NCI-H748 treated with DMSO at 0.1 percent for 48 hours (cell line): ENCODE measurements at places on chromosomes 1 and 21.

- DNase-seq: no peak
Observed at GRCh38 chr1:101264697-101265096, 27.9 kb downstream of the S1PR1 start.

DNA sequence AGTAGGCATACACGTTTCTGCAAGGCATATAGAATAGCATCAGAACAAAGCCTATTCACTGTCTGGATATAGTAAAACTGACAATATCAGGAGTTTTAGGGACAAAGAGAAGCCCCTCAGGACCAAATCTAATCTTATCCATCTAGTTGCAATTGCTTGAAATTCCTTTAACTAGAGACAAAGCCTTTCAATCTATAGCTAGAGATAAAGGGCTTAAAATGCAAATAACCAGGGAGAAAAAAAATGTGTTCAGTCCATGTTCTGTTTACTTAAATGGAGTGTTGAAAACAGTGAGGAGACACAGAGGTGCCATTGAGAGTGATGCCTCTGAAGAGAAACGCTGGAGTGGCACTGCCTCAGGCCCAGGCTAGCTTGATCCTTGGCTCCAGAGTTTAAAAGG is 286.1 kb downstream of the DPYD start:
- DNase-seq: no peak

DNA sequence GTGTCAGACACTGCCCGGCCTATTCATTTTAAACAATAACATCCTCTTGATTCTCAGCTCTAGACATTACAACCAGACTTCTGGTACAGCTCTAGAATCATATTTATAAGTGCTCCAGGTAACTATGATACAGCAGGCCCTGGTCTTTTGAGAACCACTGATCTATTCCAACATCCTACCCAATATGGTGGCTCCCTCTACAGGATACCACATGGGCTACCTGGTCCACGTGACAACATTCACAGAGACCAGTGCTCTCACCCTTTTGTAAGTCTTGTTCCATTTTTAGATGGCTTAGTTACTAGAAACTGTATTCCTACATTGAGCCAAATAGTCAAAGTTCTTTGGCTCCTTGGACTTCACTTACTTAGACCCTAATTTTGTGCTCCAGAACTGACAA is 102.9 kb downstream of the PTPN14 start:
- no peak for DNase-seq

GRCh38 chr1:180266275-180267210 is 36.5 kb downstream of the LHX4 start:
- no peak for DNase-seq

GRCh38 chr1:197680311-197680710 is 95.0 kb downstream of the DENND1B start:
- DNase-seq: no peak

- peak; percentile 72 for DNase-seq
Observed at GRCh38 chr1:39348278-39348677, 143.2 kb upstream of the BMP8A start.

DNA sequence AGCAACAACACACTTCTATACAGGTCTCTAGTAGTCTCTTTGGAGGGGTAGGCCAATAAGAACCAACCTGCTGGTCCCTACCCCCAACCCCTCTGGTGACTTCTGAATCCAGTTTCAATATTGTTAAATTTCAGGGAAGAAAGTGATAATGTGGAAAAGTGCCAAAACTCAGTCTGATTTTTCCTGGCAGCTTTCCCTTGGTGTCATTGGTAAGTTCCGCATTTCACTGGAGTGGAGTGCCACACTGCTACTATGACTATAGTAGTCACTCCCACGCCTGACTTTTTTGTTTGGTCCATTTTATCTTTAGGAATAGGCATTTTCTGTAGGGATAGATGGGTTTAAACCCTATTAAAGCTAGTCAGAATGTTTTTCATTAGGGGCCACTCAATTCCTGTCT is 5.7 kb upstream of the ARID1A start:
- DNase-seq: no peak

GRCh38 chr1:165011186-165011585 is 345.3 kb downstream of the LMX1A start:
- no peak for DNase-seq

- DNase-seq: no peak
Observed at GRCh38 chr21:36704281-36704957, 5.5 kb downstream of the SIM2 start.

DNA sequence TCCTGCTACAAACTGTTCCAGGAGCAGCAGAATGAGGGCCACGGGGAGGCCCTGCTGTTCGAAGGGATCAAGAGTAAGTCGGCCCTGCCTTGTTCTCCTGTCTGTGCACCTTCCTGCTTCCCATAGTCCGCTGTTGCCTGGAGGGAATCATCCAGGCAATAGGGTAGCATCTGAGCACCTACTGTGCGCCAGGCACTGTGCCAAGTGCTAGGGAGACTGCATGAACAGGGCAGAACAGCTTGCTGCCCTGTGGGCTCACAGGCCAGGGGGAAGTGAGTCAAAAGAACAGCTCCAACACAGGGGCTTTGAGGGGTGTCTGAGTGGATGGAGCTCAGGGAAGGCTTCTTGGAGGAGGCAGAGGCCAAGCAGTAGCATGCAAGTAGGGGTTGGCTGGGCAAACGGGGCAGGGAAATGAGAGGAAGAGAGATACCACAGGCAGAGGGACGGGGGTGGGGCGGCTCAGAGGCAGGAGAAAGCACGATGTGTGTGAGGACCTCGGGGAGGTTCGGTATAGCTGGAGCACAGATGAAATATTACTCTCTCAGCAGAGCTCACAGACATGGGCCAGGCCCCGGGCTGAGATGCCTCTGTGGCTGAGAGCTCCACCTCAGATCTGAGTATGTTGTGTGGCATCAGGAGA is 15.5 kb upstream of the PADI6 start:
- DNase-seq: no peak

DNA sequence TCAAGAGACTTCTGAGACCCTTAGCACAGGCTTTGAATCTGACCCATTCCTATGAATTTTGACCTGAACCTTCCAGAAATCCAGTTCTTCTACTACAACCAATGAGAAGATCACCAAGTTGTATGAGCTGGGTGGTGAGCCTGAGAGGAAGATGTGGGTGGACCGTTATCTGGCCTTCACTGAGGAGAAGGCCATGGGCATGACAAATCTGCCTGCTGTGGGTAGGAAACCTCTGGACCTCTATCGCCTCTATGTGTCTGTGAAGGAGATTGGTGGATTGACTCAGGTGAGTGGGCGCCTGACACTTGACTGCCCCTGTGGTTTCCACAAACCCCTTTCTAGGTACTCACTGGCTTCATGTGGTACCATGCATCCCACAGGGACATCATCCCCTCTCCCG is 20.0 kb upstream of the PIGV start:
- DNase-seq: no peak

- no peak for DNase-seq
Observed at GRCh38 chr1:27545271-27545670, 55.3 kb upstream of the WASF2 start.

GRCh38 chr1:184310157-184310819 is 76.5 kb upstream of the C1orf21 start:
- DNase-seq: no peak

- DNase-seq: no peak
Observed at GRCh38 chr1:150650193-150650592, 20.8 kb upstream of the ENSA start.

DNA sequence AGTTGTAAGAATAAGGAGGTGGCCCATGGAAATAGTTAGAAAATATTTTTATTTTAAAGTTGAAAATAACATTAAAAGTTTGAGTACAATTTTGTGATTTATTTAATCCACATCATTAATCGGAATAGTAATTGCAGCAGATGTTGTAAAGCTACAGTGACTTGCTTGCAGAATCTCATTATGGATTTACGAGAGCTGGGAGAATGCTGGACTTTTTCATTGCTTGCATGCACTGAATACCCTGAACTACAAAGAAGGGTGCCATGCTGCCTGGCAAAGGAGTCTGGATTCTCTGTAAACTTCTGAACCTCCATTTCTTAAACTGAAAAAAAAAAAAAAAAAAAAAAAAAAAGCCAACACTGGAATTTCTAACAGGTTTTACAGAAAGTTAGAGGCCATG is 26.5 kb downstream of the WDR64 start:
- DNase-seq: no peak

GRCh38 chr1:228544021-228544850 is 57.1 kb downstream of the RNF187 start:
- DNase-seq: no peak

- DNase-seq: no peak
Observed at GRCh38 chr1:246221485-246222255, 285.4 kb downstream of the SMYD3 start.

- DNase-seq: no peak
Observed at GRCh38 chr1:245996811-245997210, 510.3 kb downstream of the SMYD3 start.

DNA sequence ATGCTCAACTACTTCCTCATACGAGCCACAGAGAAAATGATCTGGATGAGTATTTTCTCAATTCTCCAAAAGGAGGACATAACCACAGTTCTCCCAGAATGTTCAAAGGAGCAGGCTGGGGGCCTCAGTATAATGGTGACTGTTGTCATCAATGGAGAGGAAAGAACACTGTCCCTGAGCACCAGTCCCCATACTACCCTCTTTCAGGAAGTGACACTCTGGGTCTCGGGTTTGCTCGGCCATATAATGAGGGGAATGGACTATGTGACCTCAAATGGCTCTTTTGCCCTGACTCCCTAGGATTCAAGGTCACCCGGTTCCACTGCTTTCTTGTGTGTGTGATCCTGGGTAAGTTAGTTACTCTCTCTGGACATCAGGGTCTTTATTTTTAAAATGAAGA is 22.8 kb downstream of the SLC9A1 start:
- DNase-seq: no peak

DNA sequence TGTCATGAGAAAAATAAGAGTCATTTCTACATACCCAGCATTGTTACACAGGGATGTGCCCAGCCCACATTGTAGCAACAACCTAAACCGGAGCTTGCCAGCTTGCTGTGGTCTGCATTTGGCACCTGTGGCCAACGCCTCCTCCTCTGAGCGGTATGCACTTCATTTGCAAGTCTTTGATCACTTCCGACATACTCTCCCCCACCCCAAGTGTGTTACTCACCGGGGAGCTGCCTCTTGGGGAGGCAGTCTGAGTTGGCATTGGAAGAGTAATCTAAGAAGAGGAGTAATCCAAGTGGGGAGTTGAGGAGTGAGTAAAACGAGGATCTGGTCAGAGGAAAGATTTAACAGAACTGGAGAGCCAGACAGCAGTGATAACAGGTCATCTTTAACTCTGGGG is 3.8 kb downstream of the BCL9 start:
- DNase-seq: no peak

DNA sequence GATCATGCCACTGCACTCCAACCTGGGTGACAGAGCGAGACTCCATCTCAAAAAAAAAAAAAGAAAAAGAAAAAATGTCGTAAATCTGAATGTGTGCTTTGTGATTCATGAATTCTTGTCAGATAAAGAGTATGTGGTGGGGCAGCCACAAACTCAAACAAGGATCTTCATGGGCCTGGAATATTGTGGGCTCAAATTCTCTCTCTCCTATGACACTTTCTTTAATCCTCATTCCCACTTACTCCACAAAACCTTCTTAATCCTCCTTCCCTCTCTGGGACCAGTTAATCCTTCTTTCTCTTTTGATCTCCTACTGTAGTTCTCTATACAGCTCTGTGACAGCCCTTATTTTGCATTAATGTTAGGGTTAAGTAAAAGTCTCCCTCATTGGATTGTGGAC is 112.3 kb downstream of the AK5 start:
- no peak for DNase-seq

GRCh38 chr1:11634365-11635192 is 19.6 kb downstream of the FBXO2 start:
- DNase-seq: no peak

- no peak for DNase-seq
Observed at GRCh38 chr1:107473065-107473464, 332.2 kb downstream of the NTNG1 start.

GRCh38 chr1:59682396-59683080 is 132.2 kb upstream of the HOOK1 start:
- no peak for DNase-seq

GRCh38 chr1:95957748-95958147 is 723.7 kb downstream of the RWDD3 start:
- DNase-seq: no peak

DNA sequence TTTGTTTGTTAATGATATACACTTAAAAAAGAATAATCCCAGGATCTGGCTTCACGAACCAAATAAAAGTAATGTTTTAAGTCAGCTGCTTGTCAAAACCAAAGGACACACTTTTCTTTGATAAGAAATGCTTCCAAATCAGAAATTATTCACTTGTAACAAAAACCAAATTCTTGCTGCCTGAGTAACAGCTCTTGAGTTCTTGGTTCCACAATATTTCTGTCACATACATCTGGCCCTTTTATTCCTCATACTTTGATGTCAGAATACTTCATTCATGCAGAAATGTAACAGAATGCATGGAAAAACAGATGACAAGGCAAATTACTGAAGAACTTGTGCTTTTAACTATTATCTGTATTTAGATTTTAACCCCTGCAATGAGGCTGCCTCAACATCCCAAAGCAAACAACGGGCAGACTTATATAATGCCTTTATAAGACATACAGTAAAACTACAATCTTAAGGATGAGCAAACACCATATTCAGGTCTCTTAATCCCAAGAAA is 1.5 kb downstream of the VAMP4 start:
- no peak for DNase-seq

- DNase-seq: no peak
Observed at GRCh38 chr1:172585861-172586260, 52.9 kb downstream of the SUCO start.

DNA sequence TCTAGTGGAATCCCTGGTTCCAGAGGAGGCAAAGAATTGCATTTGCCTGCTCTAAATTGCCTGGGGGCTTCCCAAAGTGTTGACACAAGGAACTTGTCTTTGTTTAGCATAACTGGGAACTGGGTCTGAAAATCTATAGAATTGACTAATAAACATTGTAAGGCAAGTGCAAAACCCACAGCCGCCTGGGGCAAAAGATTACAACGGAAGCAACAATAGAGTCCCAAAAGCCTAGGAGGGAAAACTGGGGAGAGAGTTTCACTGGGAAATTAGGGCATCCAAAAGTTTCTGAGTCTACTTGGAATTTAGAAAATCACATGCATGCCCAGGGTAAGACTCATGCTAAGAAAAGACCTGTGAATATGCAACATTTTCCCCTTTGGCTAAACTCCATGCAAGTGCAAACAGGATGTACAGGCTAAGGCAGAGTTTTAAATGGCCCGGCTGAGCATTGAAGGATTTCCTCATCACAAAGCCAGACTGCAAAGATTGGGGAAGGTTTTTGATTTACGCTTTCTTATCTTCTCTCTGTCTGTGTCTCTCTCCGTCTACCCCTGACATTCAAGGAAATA is 725.3 kb upstream of the NCAM2 start:
- DNase-seq: no peak
